Activated T-helper 17 cell treated with anti-CD3 and anti-CD28 coated beads, Interleukin-2, amount 50 U/mL, for 72 hours (primary cell): ENCODE measurements at places on chromosomes 2 and 18.

DNA sequence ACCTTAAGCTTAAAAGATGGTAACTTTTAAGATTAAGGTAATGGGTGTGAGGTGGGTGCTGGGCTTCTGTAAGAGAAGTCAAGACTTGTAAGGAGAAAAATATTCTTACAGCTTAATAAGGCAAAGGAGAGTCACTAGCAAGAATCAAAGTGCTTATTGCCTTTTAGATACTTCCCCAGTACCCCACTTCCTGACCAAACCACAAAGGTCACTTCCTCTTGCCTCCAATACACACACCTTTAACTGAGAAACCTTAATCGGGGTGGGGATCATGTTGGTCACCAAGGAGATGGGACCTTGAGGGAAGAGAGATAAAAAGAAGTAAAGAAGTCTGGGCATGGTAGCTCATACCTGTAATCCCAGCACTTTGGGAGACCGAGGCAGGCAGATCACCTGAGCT is 10.6 kb upstream of the ATG16L1 start:
- peak; percentile 73 for ATAC-seq

DNA sequence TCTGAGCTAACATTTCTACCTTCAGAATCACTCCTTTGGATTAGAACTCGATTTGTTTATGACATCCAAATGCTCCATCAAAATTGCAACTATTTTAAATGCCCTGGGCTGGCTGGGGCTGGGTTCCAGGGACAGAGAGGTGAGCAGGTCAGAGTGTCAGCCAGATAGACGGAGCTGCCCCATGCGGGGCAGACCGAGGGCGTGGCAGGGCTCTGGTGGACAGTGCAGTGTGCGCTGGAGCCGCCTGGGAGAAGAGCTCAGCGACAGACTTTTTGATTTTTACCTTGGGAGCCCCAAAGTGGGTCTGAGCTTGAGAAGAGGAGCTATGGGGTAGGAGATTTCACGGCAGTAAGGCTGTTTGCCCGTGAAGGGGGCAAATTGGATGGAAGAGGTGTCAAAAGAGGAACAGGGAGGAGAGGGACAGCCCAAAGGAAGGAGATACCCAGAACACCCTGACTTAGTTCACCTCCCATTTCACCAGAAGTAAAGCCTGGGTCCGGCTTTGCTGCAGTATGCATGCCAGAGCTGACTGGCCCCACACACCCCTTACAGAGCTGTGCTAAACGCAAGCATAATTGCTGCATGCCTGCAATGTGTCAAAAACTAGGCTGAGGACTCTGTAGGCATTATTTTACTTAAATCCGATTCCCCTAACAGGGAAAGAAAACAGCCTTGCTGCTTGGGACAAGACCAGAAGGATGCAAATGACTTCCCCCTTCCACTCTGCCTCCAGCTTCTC is 33.7 kb downstream of the EN1 start:
- no peak for ATAC-seq

GRCh38 chr2:48346124-48346536 is 183.8 kb upstream of the STON1 start:
- ATAC-seq, result no peak

DNA sequence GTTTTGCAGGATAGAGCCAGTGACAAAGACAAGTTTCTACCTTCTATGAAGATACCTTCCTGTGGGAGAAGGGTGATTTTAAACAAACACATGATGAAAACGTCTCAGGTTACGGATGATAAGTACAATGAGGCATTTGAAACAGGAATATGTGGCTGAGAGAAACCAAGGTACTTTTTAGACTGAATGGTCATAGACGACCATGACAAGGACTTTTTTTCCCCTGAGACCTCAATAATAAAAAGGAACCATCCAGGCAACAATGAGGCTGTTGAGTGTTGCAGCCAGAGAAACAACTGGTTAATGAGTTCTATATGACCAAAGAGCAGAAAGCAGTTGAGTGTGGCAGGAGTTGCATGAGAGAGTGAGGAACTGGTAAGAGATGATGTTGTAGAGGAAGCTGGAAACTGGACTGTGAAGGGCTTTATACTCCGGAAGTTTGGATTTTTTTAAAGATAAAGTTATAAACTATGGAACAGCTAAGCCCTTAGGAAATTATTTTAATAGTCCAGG is 306.1 kb upstream of the CYRIA start:
- no peak for ATAC-seq

DNA sequence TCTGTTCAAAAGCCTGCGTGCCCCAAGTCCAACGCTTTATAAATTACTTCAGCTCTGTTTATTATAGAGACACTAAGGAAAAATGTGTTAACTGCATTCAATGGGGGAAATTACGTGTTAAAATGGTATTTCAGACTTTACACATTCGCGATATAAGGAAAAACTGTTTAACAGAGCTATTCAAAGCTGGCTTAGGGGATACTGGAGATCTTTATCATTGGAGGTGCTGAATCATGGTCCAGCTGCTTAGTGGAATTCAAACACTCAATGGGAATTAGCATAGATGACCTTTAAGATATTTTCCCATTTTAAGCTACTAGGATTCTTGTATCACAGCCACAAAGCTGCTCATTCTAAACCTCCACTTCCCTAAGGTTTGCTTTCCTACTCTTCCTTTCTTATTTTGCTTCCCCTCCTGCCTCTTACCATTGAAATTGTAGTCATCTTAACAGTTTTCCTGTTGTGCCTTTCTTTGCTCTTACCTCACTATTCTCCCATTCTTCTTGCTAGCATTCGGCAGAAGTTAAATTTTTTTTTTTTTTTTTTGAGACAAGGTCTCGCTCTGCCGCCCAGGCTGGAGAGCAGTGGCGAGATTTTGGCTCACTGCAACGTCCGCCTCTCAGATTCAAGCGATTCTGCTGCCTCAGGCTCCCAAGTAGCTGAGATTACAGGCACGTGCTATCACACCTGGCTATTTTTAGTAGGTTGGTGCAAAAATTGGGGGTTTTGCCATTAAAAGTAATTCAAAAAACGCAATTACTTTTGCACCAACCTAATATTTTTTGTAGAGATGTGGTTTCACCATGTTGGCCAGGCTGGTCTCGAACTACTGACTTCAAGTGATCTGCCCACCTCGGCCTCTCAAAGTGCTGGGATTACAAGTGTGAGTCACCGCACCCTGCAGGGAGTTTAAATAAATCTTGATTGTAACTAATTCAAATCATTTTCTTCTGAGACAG is 6.5 kb downstream of the SULT6B1 start:
- ATAC-seq, result no peak

- no peak for ATAC-seq
Measured at GRCh38 chr2:98463988-98464771, 19.5 kb downstream of the INPP4A start.

DNA sequence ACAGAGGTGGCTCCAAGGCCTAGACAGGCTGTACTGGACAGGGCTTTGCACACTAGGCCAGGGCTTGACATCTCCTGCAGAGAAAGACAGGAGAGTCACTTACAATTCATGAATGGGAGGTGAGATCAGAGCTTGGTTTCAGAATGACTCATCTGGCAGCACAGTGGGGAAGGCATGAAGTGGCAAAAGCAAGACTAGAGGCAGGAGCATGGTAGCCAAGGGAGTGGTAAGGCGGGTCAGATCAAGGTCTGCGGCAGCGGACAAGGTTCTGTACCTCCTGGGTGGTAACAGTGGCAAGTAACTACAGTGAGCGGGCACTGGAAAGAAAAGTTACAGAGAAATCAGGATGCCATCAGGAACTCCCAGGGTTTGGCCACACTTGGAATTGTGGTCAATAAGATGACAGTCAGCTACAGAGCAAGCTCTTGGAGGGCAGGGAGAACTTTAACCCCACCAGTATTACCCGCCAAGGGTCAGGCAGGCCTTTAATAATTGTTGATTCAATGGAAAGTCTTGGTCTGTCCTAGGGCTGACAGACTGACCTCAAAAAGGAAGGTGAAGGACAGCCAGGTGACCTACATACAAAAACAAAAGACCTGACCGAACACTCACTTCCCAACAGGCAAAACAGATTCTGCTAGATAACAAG is 5.7 kb downstream of the MCFD2 start:
- ATAC-seq, result peak; percentile 100

- no peak for ATAC-seq
Measured at GRCh38 chr2:226728996-226729395, 70.6 kb downstream of the IRS1 start.

- no peak for ATAC-seq
Measured at GRCh38 chr18:5709476-5710095, 165.8 kb upstream of the EPB41L3 start.

DNA sequence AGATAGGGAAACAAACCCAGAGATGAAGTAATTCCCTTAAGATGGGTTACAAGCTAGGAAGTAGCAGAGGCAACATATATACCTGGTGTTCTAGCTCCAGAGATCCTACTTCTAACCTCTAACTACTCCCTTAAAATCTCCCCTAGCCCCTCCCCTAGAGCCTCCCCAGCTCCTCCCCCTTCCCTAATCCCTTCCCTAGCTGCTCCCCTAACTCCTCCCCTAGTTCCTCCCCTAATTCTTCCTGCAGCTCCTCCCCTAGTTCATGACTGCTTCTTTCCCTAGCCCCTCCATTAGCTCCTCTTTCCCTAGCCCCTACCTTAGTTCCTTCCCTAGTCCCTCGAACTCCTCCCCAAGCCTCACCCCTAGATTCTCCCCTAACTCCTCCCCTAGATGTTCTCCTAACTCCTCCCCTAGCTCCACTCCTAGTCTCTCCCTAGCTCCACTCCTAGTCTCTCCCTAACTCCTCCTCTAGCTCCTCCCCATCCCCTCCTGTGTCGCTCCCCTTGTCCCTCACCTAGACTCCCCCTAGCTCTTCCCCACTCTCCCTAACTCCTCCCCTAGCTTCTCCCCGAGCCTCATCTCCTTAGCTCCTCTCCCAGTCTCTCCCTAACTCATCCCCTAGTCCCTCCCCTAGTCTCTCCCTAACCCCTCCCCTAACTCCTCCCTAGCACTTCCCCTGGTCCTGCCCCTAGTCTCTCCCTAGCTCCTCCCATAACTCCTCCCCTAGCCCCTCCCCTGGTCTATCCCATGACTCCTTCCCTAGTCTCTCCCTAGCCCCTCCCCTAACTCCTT is 108.9 kb downstream of the CD226 start:
- peak; percentile 96 for ATAC-seq

DNA sequence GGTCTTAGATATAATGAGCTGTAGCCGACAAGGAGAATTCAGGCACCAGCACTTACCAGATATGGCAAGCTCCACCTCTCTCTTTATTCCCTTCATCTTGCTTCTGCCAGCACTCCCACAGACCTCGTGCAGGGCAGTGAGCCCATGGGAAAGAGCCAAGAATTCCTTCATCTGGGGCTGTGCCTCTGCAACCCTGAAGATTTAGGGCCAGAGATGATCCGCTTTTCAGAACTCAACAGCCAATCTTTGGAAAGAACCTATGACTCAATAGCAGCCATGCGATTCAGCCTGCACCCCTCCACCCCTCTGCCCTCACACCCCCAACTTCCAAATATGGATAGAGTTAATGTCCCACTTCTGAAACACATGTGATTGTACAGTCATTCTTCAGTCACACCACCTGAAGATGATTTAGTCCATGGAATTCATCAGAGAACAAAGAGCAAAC is 533.7 kb upstream of the TNP1 start:
- ATAC-seq, result no peak

- ATAC-seq, result no peak
Measured at GRCh38 chr2:17793296-17793695, 23.0 kb upstream of the MSGN1 start.

- no peak for ATAC-seq
Measured at GRCh38 chr18:31538837-31539236, 40.9 kb downstream of the DSG2 start.

DNA sequence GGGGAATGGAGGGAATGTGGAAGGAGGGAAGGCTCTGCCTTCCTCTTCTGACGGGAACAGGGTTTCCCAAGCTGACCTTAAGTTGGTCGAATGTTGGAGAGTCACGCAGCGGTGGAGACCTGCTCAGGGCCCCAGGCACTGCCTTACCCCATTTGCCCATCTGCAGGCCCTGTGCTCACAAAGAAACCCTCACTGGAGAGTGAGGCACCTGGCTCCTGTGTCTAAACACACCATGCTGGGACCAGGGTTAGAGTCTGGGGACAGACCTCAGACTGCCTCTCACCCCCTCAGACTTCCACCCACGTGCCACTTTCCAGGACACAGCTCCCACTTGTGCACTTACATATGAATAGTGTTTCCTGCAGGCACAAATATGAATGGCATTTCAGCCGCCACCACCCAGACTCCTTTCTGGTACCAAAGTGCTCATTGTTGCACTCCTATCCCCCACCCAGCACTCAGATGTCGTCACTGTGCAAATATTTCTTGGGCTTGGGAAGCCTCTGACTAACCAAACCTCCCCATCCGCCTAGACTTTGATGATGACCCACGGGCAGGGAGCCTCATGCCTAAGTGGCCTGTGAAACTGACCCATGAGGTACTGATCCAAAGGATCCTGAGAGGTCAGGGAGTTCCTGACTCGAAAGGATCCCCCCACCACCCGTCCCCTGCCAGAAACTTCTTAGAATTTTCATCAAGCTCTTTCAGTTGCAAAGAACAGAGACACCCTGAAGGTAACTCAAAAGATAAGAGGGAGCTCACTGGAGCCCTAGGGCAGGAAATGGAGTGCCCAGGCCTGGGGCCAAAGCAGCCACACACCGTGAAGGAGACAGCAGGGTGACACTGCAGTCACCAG is 78.3 kb downstream of the STPG4 start:
- ATAC-seq, result no peak

- no peak for ATAC-seq
Measured at GRCh38 chr2:158130832-158131473, 29.3 kb downstream of the UPP2 start.

DNA sequence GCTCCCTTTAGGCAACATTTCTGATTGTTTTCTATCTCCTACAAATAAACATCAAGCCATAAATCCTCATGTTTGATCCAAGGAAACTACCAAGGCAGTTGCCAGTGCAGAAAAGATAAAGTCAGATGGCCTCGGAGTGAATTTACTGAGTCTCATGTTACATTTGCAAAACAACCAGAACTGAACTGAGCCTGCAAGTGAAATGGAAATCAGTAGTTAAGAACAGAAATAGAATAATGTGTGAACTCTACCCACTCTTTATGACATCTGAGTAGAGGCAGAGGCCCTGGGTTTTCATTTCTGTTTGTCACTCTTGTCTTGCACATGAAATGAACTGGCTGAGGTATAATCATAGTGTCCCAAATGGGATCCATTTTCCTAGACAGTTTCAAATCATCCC is 20.4 kb upstream of the DAPL1 start:
- no peak for ATAC-seq

DNA sequence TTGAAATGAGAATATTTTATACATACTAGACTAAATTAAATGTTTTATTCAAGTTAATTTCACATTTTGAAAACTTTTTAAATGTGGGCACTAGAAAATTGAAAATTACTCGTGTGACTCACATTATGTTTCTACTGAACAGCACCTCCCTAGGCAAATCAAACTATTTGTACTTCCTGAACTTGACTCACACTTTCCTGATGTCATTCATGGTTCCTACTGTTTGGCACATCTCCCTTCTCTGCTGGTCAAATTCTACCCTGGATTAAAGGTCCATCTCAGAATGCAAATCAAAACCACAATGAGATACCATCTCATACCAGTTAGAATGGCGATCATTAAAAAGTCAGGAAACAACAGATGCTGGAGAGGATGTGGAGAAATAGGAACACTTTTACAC is 16.7 kb downstream of the LHCGR start:
- ATAC-seq, result no peak

GRCh38 chr2:157032017-157032416 is 225.5 kb upstream of the GALNT5 start:
- no peak for ATAC-seq

GRCh38 chr2:240786355-240786841 is 33.6 kb downstream of the KIF1A start:
- no peak for ATAC-seq

- no peak for ATAC-seq
Measured at GRCh38 chr18:3667255-3668137, 217.5 kb downstream of the TGIF1 start.

- peak; percentile 27 for ATAC-seq
Measured at GRCh38 chr2:102436323-102436722, 13.4 kb downstream of the IL18RAP start.

GRCh38 chr2:239792405-239793084 is 232.6 kb downstream of the NDUFA10 start:
- ATAC-seq, result no peak
